ENCODE measurements at places on chromosomes 11 and 22. TPM values are rescaled to one million over a fixed set of nuclear protein-coding genes. Genes with fewer than 3 reads are reported as not detected.

Gene SYNGR1
- total RNA-seq, result 0.12 TPM

Gene DBX1
- total RNA-seq, result not detected

Gene RTN4RL2
- total RNA-seq, result 0.27 TPM

Gene JOSD1
- 74.9 TPM for total RNA-seq

DNA sequence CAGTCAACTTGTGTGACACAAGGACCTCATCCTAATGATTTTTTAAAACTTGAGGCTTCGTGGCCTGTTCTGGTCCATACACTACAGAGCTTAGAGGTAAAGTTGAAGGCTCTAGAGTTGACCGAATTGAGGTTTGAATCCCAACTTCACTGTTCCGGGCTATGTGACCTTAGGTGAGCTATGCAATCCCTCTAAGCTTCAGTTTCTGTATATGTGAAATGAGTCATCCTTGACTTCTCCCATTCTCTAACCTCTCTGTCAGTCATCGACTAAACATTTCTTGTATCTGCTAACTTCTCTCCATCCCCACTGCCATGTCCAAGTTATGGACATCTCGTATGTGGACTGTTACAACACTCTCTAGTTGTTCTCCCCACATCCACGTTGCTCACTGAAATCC lies 178.2 kb upstream of the TMEM45B start:
- H3K4me3 ChIP-seq, result no peak overlapping the region
- no peaks in the 10 kb centered on the region for H3K27me3 ChIP-seq
- no peaks in the 10 kb centered on the region for H3K4me1 ChIP-seq

DNA sequence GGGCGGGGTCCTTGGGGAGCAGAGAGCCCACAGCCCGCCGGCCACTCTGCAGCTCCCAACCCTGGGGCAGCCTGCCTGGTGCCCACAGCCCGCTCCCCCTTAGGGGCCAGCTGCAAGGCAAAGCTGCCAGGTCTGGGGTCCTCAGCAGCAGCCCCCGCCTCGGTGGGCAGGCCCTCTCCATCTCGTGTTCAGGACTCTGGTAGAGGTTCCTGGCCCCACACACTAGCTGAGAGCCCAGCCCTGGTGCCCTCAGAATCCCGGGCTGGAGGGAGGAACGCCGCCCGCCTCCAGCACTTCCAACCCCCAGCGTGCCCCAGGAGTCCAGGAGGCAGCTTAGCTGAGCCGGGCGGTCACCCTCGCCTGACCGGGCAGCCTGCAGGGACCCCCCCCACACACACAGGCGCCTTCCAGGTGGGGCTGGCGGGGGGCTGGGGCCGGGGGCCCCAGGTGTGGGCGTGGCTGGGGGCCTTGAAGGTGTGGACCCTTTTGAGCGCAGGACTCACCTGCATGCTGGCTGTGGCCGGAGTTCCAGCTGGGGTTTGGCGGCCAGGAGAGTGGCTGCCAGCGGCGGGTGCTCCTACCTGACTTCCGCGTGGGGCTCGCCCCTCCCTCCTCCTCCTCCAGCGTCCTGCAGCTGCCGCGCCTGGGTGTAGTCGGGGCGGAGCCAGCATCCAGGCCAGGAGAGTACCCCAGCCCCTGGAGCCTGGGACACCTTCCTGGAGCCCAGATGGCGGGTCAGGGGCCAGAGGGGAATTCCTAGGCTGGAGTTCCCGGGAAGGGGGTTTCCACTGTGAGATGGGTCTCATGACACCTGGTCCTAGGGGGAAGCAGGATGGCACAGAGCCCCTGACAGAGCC lies at the start of gene ANO9:
Gene ANO9, minus strand, starts transcription at position 594 of the 857 bp plus-strand sequence. Its CDS starts 85 bp downstream, at position 509.
- peaks cover 25% of the 10 kb centered on the region for H3K4me1 ChIP-seq
- no peaks in the 10 kb centered on the region for H3K27me3 ChIP-seq
- H3K4me3 ChIP-seq, result peak within 1 kb of the TSS; percentile 73
- no peaks in the 10 kb centered on the region for H3K36me3 ChIP-seq
- peak within 1 kb of the TSS; percentile 86 for H3K27ac ChIP-seq

DNA sequence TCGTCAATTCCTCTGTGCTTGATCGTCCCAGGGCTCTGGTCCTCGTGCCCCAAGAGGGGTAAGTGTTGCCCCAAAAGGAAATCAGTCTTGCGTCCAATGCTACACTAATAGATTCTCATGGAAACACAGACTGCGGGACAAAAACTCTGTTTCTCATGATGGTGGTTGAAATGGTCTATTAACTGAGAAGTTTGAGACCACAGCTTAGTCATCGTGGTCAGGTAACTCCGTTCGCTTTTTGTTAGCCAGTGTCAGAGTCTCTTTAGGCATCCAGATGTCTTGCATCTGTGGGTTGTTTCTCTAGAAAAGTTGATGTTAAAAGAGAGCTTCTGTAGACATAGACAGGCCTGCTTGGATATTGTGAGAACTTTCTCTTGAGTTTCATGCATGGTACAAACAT lies 104.6 kb upstream of the SORL1-AS1 start:
- H3K4me1 ChIP-seq, result no peaks in the 10 kb centered on the region
- peaks cover 99% of the 10 kb centered on the region for H3K36me3 ChIP-seq
- no peak overlapping the region for H3K27ac ChIP-seq
- H3K4me3 ChIP-seq, result no peak overlapping the region

GRCh38 chr11:96607864-96608558 lies 218.2 kb downstream of the JRKL start:
- H3K4me3 ChIP-seq, result no peak overlapping the region
- H3K4me1 ChIP-seq, result no peaks in the 10 kb centered on the region
- H3K36me3 ChIP-seq, result no peaks in the 10 kb centered on the region
- H3K27me3 ChIP-seq, result no peaks in the 10 kb centered on the region
- DNase-seq, result no peak

GRCh38 chr11:18313965-18314763 lies 7.8 kb downstream of the HPS5 start:
- H3K27me3 ChIP-seq, result no peaks in the 10 kb centered on the region
- H3K4me3 ChIP-seq, result no peak overlapping the region
- no peaks in the 10 kb centered on the region for H3K4me1 ChIP-seq
- H3K36me3 ChIP-seq, result peaks cover 4% of the 10 kb centered on the region
- no peak for DNase-seq

DNA sequence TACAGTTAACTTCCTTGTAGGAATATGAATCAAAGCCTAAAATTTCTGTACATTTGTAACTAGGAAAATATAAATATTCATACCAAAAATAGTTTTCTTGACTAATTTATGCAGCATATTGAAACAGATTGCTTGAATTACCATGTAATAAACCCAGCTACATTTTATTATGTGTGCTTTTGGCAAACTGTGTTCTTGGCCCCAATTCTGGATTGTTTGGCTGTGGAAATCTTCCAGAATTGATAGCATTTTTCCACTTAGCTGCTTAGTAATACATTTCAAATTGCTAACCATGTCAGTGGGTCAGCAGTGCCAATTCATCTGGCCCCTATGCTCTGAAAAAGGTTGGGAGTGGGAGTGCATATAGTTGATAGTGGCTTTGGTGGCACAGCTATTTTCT lies 32.3 kb downstream of the PDHX start:
- no peak for DNase-seq
- no peak overlapping the region for H3K4me3 ChIP-seq
- no peaks in the 10 kb centered on the region for H3K36me3 ChIP-seq
- H3K27me3 ChIP-seq, result no peaks in the 10 kb centered on the region

DNA sequence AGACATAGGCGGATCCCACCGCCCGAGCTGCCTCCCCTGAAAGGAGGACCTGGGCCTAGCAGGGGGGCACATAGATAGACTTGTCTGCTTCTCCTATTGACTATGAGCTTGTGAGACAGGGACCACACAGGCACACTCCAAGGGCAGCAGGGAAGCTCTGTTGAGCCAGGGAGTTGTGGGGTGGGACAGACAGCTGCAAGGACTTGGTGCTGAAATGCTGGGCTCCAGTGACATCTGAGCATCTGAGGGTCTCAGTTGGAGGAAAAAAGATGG lies 53.4 kb upstream of the ANO1 start:
- no peaks in the 10 kb centered on the region for H3K27me3 ChIP-seq
- no peak overlapping the region for H3K4me3 ChIP-seq
- DNase-seq, result no peak
- no peak overlapping the region for H3K27ac ChIP-seq
- H3K4me1 ChIP-seq, result no peaks in the 10 kb centered on the region

GRCh38 chr11:27700351-27701301 lies at the start of gene BDNF:
TSS of gene BDNF (minus strand) at chr11:27700455. CDS start at chr11:27658564, 41,891 bp downstream.
- H3K27me3 ChIP-seq, result peaks cover 15% of the 10 kb centered on the region
- peaks cover 13% of the 10 kb centered on the region for H3K4me1 ChIP-seq
- H3K36me3 ChIP-seq, result no peaks in the 10 kb centered on the region
- H3K4me3 ChIP-seq, result peak within 1 kb of the TSS; percentile 31
- H3K27ac ChIP-seq, result no peak within 1 kb of the TSS

GRCh38 chr11:3109921-3110706 lies 52.9 kb upstream of the CARS1 start:
- peak; percentile 35 for DNase-seq
- H3K4me1 ChIP-seq, result peaks cover 7% of the 10 kb centered on the region
- no peak overlapping the region for H3K27ac ChIP-seq
- H3K27me3 ChIP-seq, result no peaks in the 10 kb centered on the region

DNA sequence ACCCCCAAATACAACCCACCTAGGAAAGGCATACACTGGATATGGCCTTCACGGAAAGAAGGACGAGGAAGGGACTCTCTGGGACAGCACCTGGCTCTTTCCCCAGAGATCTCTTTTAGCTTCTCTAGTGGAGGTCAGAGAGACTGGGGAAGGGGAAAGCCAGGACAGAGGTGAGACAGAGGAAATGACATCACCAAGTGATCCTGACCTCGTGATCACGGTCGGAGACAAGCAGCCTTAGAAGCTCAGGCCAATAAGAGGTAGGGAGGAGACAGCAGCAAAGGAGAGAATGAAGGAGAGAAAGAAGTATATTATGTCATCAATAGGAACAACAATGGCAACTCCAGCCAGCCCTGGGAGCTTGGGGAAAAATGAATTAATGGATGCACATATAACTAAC lies 15.4 kb upstream of the TMPRSS13 start:
- no peak overlapping the region for H3K4me3 ChIP-seq
- H3K27ac ChIP-seq, result no peak overlapping the region
- no peaks in the 10 kb centered on the region for H3K27me3 ChIP-seq
- DNase-seq, result no peak

DNA sequence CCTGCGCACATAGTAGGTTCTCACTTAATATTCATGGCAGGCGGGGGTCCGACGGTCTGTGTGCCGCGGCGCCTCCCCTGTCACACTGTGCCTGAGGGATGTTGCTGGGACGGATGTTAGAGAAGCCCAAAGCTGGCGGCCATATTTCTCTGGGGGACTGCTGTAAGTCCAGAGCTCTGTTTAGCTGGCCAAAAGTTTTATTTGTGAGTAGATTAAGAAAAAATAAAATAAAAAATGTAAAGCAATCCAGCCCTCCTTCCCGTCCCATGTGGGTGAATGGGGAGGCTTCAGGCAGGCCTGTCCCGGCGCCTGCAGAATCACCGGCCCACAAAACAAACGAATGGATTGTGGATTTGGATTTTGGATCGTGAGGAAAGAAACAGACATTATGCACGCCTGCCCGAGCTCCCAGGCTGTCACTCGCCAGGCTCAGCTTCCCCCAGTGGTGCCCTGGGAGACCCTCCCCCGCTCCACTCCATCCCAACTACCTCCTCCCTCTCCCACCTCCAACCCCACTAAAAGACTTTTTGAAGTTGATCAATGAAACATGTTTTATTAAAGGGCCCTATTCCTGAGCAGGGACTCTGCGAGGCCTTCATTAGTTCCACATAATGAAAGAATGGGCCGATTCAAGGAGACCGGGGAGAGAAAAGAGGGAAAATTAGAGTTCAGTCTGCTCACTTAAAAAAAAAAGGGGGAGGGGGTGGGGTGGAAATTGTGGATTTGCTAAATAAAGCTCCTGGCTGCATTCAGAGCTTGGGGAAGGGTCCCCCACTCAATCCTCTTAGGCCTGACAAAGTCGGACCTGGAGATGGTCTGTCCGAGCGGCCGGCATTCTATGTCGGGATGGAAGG lies 20.4 kb upstream of the SCUBE1 start:
- H3K27me3 ChIP-seq, result no peaks in the 10 kb centered on the region
- H3K4me1 ChIP-seq, result no peaks in the 10 kb centered on the region
- no peak overlapping the region for H3K4me3 ChIP-seq
